Right lobe of liver (tissue), 6 donors: ENCODE measurements at places on chromosomes 16 and 17. TPM values are rescaled to one million over a fixed set of nuclear protein-coding genes. Genes with fewer than 3 reads are reported as not detected.

The ANKRD40CL gene
- not detected for total RNA-seq

The SOX15 gene
- total RNA-seq = not detected

The DVL2 gene
- total RNA-seq = 13.5 TPM

The EVPLL gene
- 1.4 TPM for total RNA-seq

The ZFP3 gene
- total RNA-seq = 0.95 TPM

The ZSCAN32 gene
- total RNA-seq = 7.5 TPM

The PPY gene
- not detected for total RNA-seq

The HBQ1 gene
- total RNA-seq = not detected

The CES3 gene
- total RNA-seq = 82.4 TPM

The EFNB3 gene
- total RNA-seq = 0.91 TPM

The RUNDC3A gene
- total RNA-seq = not detected

The ERI2 gene
- 15.9 TPM for total RNA-seq

The KNOP1 gene
- total RNA-seq = 3.4 TPM

The VAC14 gene
- 29.5 TPM for total RNA-seq

The GNGT2 gene
- total RNA-seq = 0.70 TPM

The KRTAP16-1 gene
- not detected for total RNA-seq

The KRT27 gene
- total RNA-seq = not detected

The USP43 gene
- total RNA-seq = 8.0 TPM

The RPA1 gene
- 27.3 TPM for total RNA-seq

The CDC6 gene
- total RNA-seq = 9.0 TPM

The SMURF2 gene
- 6.8 TPM for total RNA-seq

The TBC1D3C gene
- not detected for total RNA-seq

The PABPN1L gene
- total RNA-seq = not detected

The C16orf46 gene
- 0.98 TPM for total RNA-seq

The SLC16A13 gene
- total RNA-seq = 66.4 TPM

The CCL7 gene
- total RNA-seq = not detected

The MPDU1 gene
- total RNA-seq = 61.3 TPM

The KRTAP1-5 gene
- total RNA-seq = not detected

The SRSF2 gene
- total RNA-seq = 92.9 TPM

The NR1D1 gene
- 29.8 TPM for total RNA-seq
